ENCODE measurements at places on chromosomes 1 and 21.
A peak's percentile ranks its signal among the peaks of the same experiment; 100 is the strongest.

GRCh38 chr1:25174363-25174729 lies 58.0 kb downstream of the SYF2 start:
- no peak for DNase-seq

DNA sequence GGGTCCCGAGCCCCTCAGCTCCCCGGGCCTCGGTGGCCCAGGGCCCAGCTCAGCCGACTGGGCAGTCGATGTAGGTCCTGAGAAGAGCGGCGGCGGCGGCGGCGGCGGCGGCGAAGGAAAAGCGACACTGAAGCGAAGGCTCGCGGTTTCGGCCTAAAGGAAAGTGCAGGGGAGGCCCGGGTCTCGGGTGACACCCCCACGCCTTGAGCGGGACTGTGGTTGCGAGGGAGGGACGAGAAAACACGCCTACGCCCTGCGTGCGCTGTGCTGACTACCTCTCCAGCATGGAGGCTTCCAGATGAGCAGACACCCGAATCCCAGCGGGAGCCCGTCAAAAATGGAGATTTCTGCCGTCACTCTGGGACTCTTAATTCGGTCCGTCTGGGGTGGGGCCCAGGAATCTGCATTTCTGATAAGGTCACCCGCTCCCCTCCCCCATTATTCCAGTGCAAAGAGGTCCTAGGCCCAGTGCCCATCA lies 31.2 kb downstream of the DNTTIP2 start:
- DNase-seq, result peak; percentile 76

DNA sequence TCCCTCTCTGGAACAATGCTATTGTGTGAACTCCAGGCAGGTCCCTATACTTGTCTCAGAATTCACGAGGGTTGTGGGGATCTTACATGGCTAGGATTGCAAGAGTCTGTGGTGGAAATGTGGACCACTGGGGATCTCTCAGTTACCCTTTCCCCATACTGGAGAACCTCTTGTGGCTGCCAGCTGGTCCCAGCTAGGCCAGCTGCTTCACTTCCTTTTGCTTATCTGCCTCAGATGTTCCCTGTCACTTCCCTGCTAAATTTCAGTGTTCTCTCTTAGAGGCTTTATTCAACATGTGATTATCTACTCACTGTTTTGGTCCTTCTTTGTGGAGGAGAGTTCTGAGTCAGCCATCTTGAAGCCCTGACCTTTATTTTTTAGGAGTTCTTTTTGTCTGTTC lies 75.9 kb upstream of the SAMD13 start:
- DNase-seq, result no peak

DNA sequence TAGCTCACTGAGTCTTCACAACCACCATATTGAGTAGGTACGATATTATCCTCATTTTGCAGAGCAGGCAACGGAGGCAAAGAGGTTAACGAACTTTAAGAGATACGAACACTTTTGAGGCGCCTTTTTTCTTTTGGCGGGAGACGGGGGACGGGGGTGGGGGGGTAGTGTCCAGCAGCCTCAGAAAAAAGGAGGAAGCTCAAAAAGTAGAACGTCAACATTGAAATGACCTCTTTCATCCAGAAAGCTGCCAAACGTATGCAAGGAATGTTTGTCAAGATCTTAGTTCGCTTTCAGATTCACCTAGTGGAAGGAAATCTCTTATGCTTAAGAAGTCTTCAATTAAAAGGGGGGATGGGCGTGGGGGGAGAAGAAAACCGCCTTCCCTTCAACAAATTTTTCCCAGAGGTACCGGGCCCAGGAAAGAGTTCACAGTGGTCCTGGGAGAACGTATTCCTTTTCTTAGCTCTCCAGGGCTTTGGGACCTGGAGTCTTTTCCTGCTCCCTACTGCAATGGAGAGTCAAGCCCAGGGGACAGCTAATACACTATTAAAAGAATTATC lies 1.1 kb upstream of the PCAT6 start:
- no peak for DNase-seq

DNA sequence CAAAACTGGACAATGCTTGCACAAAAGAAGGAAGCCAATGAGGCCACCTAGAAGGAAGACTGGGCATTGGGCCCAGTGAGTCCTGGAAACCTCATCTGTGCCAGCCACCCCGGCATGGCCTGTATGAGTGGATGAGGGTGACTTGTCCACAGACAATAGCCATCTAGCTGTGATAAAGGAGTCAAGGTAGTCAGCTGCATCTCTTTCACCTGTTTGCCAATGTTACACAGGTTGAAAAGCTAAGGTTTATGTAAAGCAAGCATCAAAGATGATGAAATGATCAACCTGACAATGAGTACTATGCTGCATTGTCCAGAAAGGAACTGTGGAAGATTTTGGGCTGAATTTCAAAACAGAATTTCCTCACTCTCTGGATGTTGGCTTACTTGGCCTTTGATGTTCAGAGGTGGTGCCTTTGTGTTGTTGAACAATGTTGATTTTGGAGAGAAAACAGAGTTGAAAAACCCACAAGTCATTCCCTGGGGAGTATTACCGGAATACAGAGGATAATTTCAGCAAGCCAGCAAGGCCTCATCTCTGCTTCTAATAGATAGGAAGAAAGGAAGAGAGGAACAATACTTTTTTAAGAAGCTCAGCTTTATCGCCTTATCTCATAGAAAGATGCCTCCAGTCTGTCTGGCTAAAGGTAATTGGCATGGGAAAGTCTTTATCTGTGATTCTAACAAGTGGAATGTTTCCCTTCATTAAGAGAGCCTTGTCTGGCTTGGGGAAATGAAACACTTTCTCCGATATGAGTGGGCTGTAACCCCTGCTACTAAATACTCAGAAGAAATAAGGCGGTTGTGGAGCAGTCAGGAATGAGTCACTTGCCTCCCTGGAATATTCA lies 11.4 kb upstream of the SELE start:
- no peak for DNase-seq

- no peak for DNase-seq
Observed at GRCh38 chr1:230708631-230709580, 5.0 kb downstream of the AGT start.

- no peak for DNase-seq
Observed at GRCh38 chr1:229636042-229636441, 10.0 kb downstream of the URB2 start.

- DNase-seq, result no peak
Observed at GRCh38 chr21:18164483-18164882, 80.2 kb upstream of the CHODL start.

- no peak for DNase-seq
Observed at GRCh38 chr21:42373196-42373907, 7.0 kb upstream of the TFF1 start.

DNA sequence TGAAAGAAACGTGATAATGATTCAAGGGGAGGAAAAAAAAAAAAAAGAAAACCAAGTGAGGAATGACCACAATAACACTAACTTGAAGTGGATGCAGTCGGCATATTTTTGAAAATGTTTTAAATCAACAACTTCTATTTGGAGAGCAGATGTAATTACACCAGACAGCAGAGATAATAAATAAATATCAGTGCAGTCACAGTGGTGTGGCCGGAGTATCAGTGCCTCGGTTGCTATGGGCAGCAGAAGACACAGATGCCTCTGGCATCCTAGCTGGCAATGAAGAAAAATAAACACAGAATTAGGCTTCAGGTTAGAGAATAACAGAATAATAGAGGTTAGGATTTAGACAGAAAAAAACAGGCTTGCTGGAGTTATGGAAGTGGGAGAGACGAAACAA lies 888.3 kb downstream of the LTN1 start:
- peak; percentile 19 for DNase-seq

DNA sequence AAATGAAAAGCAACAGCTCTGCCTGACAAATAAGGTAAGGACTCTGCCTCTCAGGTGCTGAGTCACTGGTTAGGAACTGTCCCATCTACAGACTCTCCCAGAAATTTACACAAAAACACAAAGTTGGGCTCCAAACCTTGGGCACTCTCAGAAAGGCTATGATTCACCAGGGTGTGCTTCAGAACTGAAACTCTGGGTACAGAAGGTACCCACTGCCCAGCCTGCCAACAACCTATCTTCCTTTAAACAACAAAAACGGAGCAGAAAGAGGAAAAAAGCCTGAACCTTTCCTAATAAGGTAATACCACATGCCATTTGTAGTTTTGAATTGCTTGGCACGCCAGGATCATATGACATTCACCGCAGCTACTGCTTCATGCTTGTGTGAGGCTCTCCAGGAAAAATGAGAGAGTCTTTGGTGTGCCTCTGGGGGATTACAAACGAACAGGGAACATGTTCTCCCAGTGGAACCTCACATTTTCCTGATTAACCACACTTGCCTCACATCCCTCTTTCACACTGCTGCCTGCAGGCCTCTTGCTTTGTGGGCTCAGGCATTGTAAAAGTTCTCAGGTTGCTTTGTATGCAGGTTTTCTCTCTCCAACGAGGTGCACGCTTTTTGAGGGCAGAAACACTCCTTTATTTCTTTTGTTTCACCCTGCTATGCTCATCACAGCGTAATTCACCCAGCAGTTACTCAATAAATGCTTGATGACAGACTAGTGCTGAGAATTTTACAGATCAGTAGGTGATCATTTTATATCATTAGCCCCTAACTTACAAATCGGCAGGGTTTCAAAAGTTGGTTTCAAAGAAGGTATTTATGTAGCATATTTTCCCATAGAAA lies 65.1 kb downstream of the GADD45A start:
- DNase-seq, result peak; percentile 38

DNA sequence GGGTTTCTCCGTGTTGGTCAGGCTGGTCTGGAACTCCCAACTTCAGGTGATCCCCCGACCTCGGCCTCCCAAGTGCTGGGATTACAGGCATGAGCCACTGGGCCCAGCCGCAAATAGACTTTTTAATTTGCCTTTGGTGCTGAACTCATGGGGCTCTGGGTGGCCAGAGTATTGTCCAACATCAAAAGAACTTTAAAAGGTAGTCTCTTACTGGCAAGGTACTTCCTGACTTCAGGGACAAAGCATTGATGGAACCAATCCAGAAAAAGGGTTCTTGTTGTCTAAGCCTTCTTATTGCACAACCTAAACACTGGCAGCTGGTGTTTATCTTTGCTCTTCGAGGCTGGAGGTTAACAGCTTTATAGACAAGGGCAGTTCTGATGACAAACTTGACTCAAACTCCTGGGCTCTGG lies 3.8 kb upstream of the KTI12 start:
- DNase-seq, result no peak

GRCh38 chr1:65255656-65256050 lies 53.7 kb upstream of the DNAJC6 start:
- peak; percentile 47 for DNase-seq

DNA sequence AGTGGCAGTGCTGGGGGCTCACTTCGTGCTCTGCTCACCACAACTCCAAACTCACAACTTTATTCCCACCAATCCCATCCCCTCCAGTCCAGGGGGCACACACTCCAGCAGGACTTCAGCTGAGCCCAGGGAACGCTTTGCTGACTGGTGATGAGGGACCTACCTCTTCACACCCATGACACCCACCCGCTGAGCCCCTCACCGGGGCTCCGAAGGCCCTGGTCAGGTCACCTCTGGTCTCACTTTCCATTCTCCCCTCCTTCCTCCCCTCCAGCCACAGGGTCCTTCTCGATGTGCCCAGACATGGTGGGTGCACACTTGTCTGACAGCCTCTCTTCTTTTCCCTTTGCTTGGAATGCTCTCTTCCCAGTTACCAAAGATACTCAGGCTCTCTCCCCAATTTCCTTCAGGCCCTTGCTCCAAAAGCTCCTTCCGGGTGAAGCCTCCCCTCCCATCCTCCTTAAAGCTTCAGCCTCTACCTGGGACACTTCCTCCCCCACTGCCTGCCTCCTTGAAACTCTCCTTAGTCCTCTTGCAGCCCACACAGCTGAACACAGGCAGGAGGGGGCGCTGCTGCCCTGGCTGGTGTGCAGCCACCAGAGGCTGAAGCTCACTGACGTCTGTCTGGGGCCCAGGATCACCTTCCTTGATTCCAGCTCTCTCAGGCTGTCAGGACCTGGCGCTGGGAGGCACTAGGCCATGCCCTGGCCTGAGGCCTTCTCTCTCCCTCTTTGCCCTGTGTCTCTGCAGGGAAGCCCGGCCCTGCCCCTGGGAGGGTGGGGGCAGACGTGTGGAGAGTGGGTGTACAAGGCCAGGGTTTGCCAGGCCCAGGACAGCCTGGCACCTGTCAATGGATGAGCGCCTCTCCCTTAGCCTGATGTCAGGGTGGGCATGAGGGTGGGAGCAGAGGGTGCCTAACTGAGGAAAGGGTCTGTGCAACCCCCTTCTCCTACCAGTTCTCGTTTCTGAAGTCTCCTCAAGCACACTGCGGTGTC lies 1.6 kb downstream of the KCNE1 start:
- peak; percentile 43 for DNase-seq

DNA sequence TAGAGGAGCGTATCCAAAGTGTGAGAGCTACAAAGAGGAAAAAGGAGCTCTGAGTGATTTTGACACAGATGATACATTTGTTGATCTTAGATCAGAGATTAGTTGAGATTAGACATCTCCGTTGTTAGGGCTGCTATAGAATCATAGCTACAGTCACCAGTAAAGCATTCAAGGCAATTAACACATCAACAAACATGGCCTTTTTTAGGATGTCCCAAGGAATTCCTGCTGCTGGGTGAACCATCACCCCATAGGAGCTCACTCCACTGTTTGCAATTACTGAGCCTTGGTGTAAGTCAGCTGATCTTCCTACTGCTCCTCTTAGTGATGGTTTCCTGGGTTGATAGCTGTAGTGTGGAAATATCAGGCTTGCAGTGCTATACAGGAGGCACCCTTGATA lies 6.7 kb upstream of the RSRP1 start:
- DNase-seq, result no peak

DNA sequence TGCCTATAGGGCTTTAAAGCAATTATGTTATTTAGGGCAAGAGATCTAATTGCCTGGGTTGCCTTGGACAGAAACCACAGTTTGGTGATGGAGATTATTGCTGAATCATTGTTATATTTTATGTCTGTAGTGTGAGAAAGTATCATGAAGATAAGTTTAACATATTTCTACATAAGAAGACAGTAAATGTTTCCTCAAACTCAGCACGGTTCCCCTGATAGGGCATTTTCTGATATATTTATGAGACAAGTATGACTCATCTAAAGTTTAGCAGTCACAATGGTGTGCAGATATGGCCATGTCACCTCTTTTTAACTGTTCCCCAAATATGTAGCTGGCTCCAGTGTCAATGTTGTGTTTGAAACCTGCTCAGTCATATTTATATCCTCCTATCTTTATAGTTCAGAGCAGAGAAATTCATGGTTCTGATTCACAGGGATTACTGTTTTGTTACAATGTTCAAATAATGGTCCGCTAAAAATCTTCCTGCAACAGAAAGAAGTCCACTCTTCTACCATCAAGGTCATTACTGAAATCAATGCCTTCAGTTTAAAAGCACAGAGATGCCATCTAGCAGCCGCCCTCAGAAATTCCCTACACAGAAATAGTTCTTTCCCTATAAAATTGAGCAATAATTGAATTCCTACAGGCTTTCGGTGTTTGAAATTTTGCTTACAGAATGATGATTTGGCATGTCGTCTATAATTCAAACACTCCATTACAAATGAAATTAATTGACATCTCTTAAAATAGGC lies 3.7 kb downstream of the OLFM3 start:
- no peak for DNase-seq

- no peak for DNase-seq
Observed at GRCh38 chr1:165383067-165383466, 26.6 kb upstream of the LMX1A start.
